NCI-H1092 (cell line): ENCODE measurements at places on chromosomes 4 and X.

GRCh38 chr4:34309383-34309906 lies 1934.9 kb downstream of the ARAP2 start:
- no peak for DNase-seq

- DNase-seq: no peak
Observed at GRCh38 chr4:172995161-172995560, 173.4 kb upstream of the GALNT7 start.

GRCh38 chr4:15186149-15186548 lies 183.9 kb downstream of the CPEB2 start:
- DNase-seq: peak; percentile 2

DNA sequence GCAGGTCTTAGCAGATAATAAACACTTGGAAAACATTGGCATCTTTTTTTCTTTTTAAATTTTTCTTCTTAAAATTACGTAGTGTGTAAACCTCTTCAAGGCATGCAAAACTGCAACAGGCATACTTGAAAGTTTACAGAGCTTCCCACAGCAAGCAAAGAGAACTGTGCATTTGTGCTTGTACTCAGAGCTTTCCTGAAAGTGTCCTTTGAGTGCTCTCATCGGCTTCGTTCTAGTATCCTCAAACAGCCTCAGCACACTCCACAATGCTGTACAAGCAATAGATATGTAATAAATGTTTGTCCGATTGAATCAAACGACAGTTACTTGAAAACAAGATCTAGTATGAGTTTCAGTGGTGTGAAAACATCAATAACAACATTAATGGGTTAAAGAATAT lies 227.5 kb downstream of the PAPSS1 start:
- no peak for DNase-seq

GRCh38 chr4:152849350-152849749 lies 69.6 kb downstream of the ARFIP1 start:
- DNase-seq: no peak

DNA sequence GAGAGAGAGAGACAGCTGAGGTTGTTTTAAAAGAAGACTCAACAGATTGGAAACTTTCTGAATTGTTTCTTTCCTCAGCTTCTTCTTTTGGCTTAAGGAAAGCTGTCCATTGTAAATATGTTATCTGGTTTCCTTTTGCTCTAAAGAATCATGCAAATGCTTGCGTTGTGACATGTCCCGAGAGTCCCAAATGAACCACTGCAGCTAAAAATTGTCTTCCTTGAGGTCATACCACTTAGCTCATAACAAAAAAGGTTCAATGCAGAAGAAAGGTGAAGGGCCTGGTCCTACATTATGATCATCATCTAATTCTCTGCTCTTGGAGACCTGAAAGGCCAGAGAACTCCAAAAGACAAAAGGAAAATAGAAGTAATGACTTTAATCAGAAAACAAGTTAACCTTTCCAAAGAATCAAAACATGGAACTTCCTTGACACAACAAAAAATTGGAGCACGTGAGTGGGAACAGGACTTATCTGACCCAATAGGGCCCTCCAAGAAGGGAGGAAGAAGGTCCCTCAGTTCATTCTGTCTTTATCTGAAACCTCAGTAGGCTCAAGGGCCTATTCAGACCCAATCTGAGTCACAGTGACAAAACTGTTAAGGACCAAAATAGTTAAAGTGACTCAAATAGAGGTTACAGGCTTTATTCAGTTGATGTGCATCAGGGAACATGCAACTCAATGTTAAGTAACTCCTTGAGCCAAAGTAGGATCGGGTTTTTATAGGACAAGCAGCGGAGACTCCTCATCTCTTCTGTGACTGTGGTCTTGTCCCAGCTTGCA lies 14.7 kb upstream of the VSIG1 start:
- no peak for DNase-seq

DNA sequence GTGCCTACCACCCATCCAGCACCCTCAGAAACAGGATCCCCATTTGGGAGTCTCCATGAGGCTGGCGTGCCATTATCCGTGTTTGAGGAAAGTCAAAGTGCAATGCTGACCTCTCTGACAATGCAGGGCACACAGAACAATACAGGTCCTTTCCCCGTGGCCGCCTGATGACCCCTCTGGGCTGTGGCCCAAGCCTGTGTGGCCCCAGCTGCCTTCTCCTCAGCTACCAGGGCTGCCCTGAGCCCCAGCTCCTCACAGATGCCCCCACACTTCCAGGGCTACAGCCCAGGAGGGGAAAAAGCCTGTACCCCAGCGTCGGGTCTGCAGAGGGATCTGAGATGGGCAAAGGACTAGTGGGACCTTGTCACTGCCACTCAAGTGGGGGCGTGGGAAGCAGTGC lies 15.5 kb downstream of the ZFYVE28 start:
- no peak for DNase-seq

- no peak for DNase-seq
Observed at GRCh38 chr4:146054676-146055075, 116.1 kb upstream of the ZNF827 start.

DNA sequence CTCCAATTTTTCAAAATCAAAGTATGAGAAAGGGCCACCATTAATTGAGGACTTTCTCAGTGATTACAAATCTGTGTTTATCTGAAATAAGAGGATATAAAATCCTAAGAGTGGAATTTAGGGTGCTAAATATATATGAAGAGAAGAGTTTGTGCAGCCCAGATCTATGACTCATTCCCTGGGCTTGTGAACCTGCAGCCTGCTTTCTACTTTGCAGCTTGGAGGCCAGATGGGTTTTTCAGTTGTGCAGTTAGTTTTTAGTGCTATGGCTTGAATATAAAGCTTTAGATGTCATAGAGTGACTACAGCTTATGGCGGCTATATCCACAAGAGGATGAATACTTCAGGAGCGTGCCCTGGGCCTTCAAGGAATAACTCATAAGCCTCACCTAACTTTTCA lies 1391.1 kb downstream of the FSTL5 start:
- no peak for DNase-seq
